ENCODE measurements at places on chromosomes 12 and 14.
A peak's percentile ranks its signal among the peaks of the same experiment; 100 is the strongest.

- no peak for DNase-seq
Observed at GRCh38 chr14:105978618-105979295, 452.4 kb downstream of the TMEM121 start.

- peak; percentile 65 for DNase-seq
Observed at GRCh38 chr14:74324931-74325361, 22.2 kb upstream of the ABCD4 start.

- DNase-seq: no peak
Observed at GRCh38 chr12:128753438-128753837, 70.3 kb downstream of the SLC15A4 start.

GRCh38 chr14:71675126-71675899, 256.9 kb upstream of the RGS6 start:
- DNase-seq: no peak

DNA sequence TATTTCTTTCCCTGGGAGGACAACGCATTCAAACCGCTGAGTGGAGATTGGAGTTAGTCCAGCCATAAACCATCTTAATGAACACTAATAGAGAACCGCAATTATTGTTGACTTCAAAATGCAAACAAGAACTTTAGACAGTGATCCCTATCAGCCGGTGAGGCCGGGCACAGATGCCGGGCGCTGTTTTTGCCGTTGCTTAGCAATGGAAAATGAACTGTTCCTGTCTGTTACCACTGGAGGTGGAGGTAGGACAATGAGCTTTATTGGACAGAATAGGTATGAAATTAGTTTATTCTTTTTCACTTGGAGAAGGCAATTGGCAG, 216.8 kb downstream of the TTC8 start:
- DNase-seq: no peak

DNA sequence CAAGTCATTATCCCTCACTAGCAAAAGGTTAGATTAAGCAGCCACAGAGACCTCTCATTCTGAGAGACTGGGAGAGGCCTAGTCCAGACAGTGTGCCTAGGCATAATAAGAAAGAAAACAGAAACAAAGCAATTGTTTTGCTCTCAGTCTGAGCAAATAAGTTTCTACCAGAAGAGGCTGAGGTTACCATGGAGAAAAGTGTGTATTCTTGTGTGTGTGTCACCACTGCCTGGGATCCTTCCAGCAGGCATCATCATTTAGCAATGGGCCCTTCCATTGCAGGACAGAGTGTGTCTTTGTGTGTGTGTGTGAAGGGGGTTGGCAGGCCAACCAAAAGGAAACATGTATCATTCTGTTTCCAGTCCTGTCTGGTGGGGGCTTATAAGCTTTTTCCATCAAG, 3.7 kb downstream of the EFS start:
- DNase-seq: no peak

- no peak for DNase-seq
Observed at GRCh38 chr12:23674064-23674463, 275.4 kb downstream of the SOX5 start.

DNA sequence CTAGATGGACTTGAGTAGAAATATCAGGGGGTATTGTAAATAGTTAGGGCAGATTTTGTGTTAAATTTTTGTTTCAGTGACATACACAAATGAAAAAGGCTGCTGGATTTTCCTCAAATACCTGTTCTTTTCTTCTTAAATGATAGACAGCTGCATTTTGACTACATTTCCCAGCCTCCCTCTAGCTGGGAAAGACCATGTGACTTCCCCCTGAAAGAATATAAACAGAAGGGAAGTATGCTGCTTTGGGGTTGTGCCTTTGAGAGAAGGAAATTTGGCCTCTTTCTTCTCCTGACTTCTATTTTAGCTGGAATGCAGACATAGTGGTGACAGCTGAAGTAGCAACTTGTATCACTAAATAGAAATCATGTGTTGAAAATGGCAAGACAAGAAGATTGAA, 476.1 kb upstream of the SYT1 start:
- no peak for DNase-seq

DNA sequence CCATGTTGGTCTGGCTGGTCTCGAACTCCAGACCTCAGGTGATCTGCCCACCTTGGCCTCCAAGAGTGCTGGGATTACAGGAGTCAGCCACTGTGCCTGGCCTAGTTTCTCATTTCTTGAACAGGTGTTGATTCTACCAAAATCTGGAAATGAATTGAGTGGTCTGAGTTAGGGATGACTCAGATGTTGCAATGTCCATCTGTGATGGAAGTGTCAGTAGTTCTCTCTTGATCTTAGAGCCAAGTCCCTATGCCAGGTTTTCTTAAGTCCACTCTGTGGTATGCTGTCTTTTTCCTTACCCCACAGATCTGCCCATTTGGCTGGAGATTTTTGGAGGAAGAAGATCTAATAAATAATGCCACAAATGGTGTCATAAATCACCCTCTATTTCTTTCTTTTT, 12.6 kb downstream of the SNAPC1 start:
- DNase-seq: no peak

DNA sequence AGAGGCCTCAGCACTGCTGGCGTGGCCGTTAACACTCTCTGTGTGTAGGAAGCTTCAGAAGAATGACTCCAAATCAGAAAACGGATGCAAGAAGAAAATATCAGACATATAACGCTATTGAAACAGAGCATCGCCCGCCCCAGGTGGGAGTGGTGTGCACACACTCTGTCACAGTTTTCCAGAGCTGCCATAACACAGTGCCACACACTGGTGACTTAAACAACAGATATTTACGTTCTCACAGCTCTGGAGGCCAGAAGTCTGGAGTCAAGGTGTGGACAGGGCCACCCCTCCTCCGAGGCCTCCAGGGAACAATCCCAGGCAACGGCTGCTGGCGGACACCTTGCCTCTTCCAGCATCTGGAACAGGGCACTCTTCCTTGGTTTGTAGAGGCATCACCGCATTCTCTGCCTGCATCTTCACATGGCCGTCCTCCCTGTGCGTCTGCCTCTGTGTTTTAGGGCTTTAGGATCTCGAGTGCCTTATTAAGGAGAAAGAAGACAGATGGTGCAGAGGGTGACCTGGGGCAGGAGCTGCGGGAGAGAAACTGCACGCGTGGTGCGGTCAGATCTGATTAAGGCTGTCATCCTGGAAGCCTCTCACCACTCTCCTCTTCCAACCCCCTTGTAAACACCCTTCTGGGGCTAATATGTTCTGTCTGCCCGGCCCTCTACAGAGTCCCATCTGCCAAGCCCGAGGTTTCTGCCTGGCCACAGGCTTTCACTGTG, 141.0 kb downstream of the SLC15A4 start:
- no peak for DNase-seq

DNA sequence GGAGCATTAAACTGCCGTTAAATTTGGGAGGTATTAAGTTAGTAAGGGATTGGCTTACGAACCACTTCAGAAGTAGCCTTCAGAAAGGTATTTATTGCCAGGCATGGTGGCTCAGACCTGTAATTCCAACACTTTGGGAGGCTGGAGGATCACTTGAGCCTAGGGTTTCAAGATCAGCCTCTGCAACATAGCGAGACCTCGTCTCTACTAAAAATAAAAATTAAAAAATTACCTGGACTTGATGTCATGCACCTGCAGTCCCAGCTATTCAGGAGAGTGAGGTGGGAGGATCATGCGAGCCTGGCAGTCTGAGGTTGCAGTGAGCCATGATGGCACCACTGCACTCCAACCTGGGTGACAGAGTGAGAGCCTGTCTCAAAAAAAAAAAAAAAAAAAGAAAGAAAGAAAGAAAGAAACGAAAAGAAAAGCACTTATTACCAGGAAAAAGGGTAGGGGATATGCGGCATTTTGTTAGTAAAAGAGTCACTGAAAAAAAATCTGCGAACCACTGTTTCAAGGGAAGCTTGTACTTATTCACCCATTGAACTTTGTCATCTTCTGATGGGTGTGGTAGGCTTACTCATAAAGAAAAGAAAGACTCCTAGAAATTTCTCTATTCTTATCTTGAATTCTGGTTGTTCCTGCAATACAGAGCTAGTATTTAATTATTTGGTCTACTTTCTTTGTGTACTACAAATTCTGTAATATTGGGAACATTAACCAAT, 33.6 kb upstream of the PLEKHA5 start:
- peak; percentile 21 for DNase-seq

- no peak for DNase-seq
Observed at GRCh38 chr12:27651201-27651600, 45.0 kb upstream of the REP15 start.

GRCh38 chr12:107254258-107254856, 161.0 kb upstream of the CRY1 start:
- DNase-seq: no peak

GRCh38 chr12:27304856-27305255, 27.8 kb upstream of the BMAL2 start:
- no peak for DNase-seq

DNA sequence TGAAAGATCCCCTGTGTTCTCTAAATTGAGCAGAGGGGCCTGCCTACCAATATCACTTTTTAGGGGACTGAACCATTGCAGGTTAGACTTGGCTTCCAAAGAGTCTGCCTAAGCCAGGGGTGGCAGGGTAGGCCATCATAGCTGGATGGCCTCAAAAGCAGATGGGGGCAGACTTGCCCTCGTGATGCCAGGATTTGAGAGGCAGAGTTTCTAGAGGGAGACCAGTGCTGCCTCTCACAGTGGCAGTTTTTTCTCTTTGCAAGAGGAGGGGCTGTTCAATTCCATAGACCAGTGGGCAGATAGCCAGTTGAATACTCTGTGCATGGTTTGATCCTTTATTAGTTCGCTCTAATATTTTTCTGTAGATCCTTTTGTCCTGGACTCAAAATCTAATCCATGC, 23.8 kb upstream of the SMCO2 start:
- peak; percentile 10 for DNase-seq

GRCh38 chr14:57865066-57865402, 858 bp downstream of the SLC35F4 start:
- no peak for DNase-seq

Measured in A549 (cell line).